Cerebellum (tissue), 4 donors: ENCODE measurements at places on chromosomes 1 and 21. TPM values are rescaled to one million over a fixed set of nuclear protein-coding genes. Genes with fewer than 3 reads are reported as not detected.

GRCh38 chr1:82640352-82640751 is 839.6 kb downstream of the ADGRL2 start:
- DNase-seq: no peak

DNA sequence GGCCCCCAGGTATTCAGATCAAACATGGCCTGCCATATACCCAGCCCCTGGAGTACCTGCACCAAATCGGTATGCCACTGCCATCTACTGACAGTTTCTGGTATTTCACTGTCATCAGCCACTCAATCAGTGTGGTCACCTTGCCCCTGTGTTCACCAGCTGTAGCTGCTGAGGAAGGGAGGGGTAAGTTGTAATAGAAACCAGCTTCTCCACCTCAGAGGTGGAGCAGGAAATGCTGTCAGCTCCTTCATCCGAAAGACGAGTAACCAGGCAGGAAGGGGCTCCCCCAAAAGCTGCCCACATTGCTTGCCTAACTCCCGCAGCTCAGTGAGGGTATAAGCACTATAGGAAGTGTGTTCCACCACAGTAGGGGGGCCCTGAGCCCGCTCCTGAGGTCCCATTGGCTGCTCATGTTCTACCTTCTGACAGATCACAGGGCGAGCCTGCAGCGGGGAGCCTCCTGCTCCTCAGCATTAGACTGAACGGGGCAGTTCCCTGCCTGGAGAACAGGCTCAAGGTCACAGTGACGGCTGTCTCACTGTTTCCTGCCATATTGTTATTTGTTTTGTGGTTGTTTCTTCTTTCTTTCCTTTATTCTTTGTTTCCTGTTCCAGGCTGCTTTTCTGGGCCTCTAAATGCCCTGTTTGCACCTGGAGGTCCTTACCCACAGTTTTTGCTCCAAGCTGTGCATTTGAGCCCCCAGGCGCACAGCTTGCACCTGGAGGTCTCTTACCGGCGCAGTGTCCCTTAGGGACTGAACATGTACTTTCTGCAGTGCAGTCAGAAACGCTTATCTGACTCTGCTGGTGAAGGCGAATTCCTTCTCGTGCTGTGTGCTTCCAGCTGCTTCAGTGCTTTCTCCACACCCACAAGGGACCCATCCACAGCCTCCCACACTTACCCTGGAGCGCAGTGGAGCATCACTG is 1638.3 kb downstream of the MRPL39 start:
- DNase-seq: no peak

GRCh38 chr1:214967865-214968575 is 114.5 kb upstream of the KCNK2 start:
- DNase-seq: no peak

DNA sequence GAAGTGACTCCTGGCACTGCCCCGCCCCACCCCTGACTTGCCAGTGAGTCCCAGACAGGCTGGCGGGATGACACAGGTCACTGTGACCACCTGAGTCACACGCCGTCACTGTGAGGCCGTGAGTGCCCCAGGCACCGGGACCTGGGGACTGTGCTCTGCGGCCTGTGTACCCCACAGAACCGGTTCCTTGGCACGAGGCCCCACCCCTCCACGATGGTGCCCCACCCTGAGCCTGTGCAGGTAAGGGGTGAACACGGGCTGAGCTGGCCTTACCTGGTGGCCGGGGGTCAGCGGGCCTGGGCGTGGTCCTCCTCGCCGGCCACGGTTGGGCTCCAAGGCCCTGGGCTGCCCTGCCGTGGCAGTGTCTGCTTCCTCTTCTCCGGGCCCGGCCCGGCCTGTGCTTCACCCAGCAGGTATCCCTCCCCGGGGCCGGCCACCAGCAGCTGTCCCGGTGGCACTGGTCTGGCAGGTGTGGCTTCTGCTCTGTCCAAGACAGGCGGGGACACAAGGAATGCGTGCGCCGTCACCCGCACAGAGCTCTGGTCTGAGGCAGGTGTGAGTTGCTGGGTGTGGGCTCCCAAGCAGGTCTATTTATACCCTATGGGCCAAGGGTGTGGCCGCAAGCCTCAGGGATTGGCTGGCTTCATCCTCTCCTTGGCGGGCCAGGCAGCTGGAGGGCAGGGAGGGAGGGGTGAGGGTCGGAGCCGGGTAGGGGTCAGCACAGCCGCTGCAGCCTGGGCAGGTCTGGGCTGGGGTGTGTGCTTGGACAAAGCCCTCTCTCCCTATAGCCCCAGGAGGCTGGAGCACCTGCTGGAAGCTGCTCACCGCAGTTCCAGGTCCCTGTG is at the start of gene RNF223:
Gene RNF223 (minus strand): TSS at position 564 of the 845 bp plus-strand sequence. CDS start 1,740 bp downstream, outside the sequence.
- no peak for DNase-seq

DNA sequence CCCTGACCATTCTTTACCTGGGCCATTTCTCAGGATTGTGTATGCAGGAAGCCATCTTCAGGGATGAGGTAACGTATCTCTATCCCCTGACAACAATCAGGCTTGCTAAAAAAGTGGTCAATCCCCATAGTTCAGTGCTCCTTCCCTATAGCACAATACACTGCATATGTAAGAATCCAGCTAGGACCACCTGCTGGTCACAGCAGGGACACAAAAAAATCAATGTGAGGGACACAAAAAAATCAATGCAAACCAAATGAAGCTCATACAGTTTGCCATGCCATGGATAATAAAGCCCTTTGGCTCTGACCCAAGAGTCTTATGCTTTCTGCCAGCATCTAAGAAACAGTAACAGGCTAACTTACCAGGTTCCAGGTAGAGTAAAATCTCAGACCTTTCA is 16.3 kb downstream of the ACBD6 start:
- DNase-seq: no peak

GRCh38 chr1:16093611-16094010 is 20.2 kb upstream of the FAM131C start:
- DNase-seq: no peak

- DNase-seq: peak; percentile 74
Observed at GRCh38 chr1:116164604-116165368, 53.6 kb downstream of the MAB21L3 start.

GRCh38 chr1:184761969-184762485 is 7.4 kb upstream of the EDEM3 start:
- DNase-seq: no peak

- DNase-seq: no peak
Observed at GRCh38 chr1:15489052-15489736, 13.3 kb downstream of the CELA2B start.

- DNase-seq: no peak
Observed at GRCh38 chr1:172670316-172670715, 11.4 kb downstream of the FASLG start.

DNA sequence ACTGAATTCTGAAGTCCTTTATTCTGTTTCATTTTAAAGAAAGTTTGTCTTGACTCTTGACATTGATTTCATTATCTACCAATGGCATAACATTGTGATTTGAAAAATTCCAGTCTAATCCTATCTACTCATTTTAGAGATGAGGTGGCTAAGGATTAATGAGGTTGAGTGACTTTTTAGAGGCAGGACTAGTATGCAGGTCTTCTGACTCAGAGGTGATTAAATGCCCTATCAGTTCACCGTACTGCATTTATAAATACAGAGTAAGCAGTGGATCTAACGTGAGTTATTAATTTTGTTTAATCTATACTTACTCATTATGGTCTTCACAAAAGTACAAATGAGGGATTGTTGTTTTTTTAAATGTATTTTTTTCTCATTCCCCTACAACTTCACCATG is 277.6 kb downstream of the PTBP2 start:
- no peak for DNase-seq

DNA sequence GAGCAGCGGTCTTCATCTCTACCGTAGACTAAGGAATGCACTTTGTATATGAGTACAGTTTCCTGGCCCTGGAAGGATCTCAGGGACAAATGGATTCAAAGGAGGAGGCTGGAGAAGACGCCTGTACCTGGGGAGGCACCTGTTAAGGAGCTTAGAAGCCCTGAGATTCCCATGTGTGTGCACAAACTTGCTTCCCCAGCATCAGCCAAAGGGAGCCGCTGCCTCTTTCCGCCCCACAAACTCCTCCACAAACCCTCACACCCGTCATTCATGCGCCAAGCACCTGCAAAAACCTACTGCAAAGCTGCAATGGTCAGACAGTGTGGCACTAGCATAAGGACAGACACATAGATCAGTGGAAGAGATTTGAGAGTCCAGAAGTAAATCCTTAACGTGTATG is 54.5 kb downstream of the RRAGC start:
- no peak for DNase-seq

DNA sequence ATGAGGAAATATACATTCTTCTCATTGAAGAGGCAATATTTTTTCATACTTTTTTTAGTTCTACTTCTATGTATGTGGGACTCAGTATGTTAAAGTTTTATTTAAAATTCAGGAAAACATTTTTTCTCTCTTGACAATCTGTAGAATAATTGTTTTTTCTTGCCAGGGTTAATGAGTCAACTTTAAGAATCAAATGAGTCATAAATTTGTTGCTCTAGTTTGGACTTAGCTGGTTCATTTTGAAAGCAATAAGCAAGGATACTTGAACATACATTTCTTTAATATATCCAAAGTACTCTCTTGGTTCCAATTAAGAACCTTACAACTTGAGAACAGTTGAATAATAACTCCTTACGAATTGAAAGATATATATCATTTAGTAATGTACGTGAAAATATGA is 1145.3 kb upstream of the B3GALT2 start:
- DNase-seq: no peak

DNA sequence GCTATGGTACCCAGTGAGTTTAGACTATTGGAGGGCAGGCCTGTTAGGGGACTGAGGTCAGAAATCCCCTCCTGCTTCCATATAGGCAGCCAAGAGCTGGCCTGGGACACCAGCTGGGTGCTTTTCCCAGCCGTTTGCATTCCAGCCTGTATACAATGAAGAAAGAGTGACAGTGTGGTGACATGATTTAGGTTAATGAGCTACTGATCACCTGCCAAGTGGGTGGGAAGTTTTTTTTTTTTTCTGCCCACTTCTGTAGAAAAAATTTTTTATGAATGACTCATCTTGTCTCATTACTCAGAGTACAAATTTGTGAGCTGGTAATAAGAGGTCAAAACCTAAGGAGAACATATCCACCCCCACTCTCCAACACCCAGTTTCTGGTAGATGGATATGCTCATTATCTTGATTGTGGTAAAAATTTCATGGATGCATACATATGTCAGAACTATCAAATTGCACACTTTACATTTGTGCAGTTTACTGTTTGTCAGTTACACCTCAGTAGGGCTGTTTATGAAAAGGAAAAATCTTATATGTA is 16.4 kb upstream of the CGN start:
- DNase-seq: no peak

- no peak for DNase-seq
Observed at GRCh38 chr21:36350282-36350910, 30.4 kb downstream of the MORC3 start.

DNA sequence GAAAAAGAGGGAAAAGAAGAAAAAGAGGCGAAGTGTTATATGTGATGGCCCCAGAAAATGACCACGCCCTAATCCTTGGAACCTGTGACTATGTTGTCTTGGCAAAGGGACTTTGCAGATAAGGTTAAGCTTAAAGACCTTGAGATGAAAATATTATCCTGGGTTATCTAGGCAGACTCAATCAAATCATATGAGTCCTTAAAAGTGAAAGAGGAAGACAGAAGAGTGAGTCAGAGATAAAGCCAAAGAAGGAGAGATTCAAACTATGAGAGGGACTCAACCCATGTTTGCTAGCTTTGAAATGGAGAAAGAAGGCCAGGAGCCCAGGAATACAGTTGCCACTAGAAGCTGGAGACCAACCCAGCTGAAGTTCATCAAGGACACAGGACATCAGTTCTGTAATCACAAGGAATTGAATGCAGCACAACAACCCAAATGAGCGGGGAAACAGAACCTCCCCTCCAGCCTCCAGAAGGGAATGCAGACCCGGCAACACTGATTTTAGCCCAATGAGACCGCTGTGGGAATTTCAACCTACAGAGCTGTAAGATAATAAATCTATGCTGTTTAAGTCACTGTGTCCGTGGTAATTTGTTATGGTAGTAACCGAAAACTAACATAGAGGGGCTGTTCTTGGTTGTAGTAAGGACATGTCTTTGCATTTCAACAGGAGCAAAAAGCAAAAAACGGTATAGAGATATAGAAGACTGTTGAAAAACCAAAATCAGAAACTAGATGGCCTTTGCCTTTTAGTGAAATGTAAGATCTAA is 4.2 kb upstream of the RGS8 start:
- no peak for DNase-seq

- DNase-seq: peak; percentile 72
Observed at GRCh38 chr1:33161061-33161681, 20.7 kb downstream of the TRIM62 start.

- DNase-seq: no peak
Observed at GRCh38 chr1:51488372-51489050, 30.6 kb downstream of the EPS15 start.

DNA sequence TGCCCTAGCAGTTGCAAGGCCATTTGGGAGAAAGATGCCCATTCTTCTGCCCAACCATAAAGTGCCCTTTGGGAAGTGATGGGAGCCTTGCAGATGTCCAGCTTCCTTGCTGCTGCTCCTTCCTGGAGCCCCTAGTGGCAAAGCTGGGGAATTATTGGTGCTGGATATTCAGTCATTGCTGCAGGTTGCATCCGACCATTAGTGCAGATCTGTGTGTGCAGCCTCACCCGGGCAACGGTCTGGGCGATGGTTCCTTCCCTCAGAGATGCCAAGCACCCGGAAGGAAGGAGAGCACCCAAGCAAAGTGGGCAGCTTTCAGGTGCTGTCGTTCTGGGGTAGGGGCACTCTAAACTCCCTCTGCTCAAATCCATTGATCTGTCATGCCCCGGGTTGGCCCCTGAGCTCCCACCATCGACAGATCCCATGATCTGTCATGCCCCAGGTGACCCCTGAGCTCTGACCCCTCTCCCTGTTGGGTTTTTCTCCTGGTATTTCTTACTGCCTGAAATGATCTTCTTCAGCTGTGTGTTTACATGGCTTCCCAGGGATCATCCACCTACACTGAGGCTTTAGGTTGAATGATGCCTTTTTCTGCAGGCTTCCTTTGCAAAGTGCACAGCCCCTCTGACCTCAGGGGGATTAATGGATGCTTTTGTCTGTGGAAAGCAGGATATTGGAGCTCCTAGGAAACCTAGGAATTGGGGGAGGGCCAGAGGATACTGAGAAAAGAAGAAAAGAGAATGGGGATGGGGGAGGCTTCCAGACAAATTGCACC is 467.5 kb downstream of the PTPRU start:
- peak; percentile 51 for DNase-seq

- no peak for DNase-seq
Observed at GRCh38 chr1:223739366-223740037, 27.2 kb downstream of the CAPN2 start.

DNA sequence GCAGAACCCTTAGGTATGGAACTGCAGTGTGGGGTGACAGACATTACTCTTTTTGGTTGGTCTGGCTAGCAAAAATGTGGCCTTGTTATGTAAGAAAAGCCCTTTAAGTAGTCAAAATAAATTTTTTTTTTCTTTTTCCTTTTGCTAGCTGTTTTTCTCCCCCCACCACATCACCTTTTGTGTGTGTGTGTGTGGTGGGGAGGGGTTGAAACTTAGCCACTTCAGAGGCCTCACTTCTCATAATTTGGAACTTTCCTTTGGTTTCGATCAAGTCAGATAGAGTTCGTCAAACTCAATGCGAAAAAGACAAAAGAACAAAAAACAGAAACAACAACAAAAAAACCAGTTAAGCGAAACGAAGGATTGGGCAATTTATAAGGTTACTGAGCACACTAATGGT is 1.9 kb upstream of the PRMT2 start:
- DNase-seq: no peak

FCER1G gene
- 3.8 TPM for total RNA-seq

RPTN gene
- not detected for total RNA-seq

GNPAT gene
- total RNA-seq: 43.5 TPM

CCDC181 gene
- 7.9 TPM for total RNA-seq

KIAA0040 gene
- 1.00 TPM for total RNA-seq

RNPC3 gene
- 51.6 TPM for total RNA-seq

KRTCAP2 gene
- total RNA-seq: 32.4 TPM

ZNF683 gene
- not detected for total RNA-seq

SLC44A3 gene
- 3.0 TPM for total RNA-seq

PAPPA2 gene
- total RNA-seq: 5.4 TPM

FAM151A gene
- total RNA-seq: not detected
